ENCODE measurements at places on chromosomes 5 and 9.

- DNase-seq, result no peak
Observed at GRCh38 chr5:154465169-154465568, 12.9 kb downstream of the HAND1 start.

- no peak for DNase-seq
Observed at GRCh38 chr9:113574441-113575262, 111.1 kb downstream of the RGS3 start.

DNA sequence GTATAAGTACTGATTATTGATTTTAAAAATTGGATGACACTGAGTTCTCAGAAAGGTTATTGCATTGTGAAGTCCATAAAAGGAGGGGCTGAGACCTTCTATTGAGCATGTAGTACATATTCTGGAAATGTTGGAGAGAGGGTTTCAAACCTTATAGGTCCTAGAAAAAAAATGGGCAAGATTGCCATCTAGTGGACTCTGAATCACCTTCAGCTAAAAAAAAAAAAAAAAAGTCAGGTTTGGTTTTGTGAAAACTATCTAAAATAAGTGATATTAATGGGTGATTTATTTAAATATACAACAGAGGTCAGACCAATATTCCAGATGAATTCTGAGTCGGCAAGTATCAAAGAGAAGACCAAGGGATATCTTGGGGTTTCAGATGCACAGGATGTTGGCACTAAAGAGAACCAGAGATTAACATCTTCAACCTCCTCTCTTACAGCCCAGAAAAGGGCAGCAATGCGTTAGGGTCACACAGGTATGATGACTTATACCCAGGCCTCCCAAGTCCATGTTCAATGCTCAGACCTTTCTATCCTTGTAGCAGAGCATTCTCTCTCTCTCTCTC is 109.8 kb upstream of the NMUR2 start:
- DNase-seq, result peak; percentile 11

DNA sequence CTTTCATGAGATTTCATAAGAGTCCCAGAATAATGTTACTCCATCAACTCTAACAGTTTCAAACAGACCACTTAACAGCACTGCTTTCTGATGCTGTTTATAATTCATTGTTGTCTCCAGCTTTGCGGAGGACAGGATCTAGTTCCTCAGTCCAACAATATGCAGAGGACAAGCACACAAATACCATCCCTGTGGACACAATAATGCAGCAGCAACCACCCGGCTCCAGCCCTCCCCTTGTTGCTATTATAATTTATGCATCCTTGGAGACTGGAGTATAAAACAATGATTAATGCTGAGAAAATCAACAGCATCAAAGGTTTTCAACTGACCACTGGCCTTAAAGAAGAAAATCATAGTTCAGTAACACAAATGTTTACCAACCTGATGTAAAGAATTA is 108.3 kb downstream of the DENND1A start:
- DNase-seq, result no peak

GRCh38 chr5:172171118-172171517 is 16.9 kb downstream of the STK10 start:
- no peak for DNase-seq

- DNase-seq, result no peak
Observed at GRCh38 chr9:106479679-106480078, 383.3 kb upstream of the ZNF462 start.

GRCh38 chr5:122713041-122713440 is 61.8 kb upstream of the SNX2 start:
- DNase-seq, result no peak

DNA sequence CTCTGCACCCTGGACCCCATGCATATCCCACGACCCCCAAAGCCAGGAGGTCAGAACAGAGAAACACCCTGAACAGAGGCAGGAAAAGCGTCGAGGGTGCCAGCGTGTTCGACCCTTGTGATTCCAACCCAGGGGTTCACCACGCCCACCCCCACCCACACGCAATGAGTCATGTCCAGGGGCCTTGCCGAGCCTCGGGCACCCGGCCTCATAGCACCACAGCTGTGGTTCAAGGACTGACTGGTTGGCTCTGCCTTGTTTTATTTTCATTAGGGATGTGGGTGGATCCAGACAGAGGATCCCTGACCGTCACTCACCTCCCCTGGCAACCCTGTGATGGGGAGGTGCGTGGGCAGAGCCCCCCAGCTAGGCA is 9.5 kb upstream of the QSOX2 start:
- no peak for DNase-seq

DNA sequence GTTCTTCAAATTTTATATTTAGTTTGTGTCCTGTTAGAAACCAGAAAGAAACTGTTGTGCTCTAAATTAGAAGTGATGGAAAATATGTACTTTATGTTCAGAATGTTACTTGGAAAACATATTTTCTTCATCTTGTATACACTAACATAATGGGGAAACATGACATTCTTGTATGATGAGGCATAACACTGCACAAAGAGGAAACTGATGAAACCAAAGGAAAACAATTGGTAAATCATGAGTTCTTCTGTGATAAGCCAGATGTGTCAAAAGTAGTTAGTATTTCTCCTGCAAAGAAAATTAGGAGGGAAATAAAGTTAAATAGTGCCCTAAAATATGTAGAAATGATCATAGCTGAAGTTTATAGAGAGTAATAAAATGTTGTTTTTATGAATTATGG is 111.1 kb upstream of the FBN2 start:
- no peak for DNase-seq

DNA sequence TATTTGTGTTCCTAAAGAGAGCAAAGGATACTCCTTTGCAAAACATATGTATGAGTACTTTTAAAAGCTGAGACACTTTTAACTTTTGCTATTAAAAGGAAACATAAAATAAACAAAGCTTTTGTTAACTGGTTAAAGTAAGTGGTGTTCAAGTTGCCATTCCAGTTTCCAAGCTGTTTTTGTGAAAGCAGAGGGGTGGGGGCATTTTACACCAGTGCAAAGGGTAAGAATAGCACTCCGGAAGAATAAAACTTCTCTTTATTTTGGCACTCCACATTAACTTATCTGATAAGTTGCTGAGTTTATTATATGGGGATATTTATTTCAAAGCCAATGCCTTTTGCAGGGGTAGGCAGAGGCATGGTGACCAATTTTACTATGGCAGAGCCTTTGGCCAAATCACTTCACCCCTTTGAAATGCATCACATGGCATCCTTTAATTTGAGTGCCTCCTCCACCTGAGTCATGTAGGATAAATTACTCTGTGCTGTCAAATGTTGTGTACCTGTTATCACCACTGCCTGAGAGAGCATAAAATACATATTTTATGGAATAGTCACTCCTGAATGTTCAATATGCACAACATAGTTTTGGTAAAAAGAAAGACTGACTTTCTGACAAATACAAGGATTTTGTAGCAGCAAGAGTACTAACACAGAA is 62.9 kb downstream of the MLLT3 start:
- no peak for DNase-seq

- DNase-seq, result no peak
Observed at GRCh38 chr9:130244548-130245165, 20.9 kb upstream of the HMCN2 start.

- DNase-seq, result no peak
Observed at GRCh38 chr9:110545705-110546104, 33.8 kb downstream of the SVEP1 start.

- no peak for DNase-seq
Observed at GRCh38 chr5:170569101-170569500, 65.3 kb downstream of the KCNIP1 start.

- DNase-seq, result no peak
Observed at GRCh38 chr9:36902861-36903524, 131.1 kb downstream of the PAX5 start.

DNA sequence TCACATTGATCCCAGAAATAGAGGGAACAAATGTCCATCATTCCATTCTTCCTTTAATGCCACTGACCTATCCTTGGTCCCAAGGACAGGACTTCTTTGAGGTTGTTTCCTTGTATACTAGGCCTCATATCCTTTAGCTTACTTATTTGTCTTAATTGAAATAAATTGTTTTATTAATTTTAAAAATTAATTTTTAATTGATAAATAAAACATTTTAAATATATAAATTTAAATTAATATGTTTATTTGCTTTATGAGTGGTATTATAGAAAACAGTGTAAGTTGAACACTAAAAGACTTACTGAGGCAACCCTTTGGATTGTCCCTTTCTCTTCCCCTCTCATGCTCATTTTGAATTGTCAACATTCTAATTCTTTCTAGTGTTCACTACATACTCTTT is 556.9 kb upstream of the NUDT12 start:
- DNase-seq, result no peak

DNA sequence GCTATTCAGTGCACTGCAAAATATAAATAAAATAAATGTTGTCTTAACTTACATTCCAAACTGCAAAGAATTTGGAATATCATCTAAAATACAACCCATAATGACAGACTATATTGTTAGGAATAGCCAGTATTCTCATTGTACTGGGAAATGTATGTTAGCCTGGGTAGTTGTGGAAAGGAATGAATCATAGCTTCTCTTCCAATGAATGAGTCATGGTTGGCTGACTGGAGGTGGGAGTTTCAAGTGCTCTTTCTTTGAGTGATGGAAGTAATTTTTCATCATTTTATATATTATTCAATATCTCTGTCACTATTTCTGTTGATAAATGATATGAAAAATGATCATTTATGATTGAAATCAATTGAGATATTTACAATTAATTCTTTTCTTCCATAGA is 158.6 kb upstream of the ARRDC3 start:
- no peak for DNase-seq

DNA sequence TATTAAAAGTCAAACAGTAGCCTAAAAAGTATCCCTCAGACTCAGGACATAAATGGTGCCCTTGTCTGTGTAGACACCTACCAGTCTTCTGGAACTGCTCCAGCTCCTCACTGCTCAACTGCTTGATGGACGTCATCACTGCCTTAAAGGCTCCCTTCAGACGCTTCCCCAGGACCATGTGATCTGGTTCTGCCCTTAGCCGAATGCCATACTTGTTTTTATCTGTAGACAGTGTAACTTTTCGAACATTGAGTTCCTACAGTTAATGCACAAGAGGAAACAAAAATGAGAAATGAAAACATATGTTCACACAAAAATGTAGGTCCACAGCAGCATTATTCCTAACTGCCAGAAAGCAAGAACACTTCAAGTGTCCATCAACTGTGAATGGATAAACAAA is 46.2 kb downstream of the IARS1 start:
- no peak for DNase-seq

- peak; percentile 48 for DNase-seq
Observed at GRCh38 chr5:44809215-44809955, 638 bp downstream of the MRPS30 start.

GRCh38 chr5:110623874-110624273 is 102.6 kb downstream of the TMEM232 start:
- no peak for DNase-seq

DNA sequence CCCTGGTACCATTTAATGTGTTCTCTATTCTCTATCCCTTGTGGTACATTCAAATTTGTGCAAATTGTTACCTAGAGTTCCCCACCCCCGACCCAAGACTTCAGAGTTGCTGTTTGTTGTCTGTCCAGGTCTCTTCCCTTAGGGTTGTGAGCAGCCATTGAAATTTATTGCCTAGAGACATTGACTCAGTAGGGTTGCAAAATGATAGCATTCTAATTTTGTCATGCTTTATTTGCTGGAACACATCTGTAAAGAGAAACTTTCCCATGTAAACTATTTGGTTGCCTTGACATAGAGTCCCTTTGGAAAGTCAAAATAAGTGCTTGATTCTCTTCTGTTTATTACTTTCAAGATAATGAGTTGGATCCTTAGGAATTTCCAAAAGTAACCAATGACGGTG is 91.7 kb upstream of the KLF9 start:
- no peak for DNase-seq

DNA sequence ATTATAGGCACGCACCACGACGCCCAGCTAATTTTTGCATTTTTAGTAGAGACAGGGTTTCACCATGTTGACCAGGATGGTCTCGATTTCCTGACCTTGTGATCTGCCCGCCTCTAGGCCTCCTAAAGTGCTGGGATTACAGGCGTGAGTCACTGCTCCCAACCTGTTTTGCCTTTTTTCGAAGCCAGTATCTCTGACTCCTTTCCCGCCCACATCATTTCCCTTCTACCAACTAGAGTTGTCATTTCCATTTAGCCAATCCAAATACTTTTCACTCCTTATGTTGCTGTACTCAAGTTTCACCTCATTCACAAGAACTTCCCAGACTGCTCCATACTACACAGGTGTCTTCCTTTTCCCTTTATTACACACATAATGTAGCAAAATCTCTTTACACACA is 502.6 kb upstream of the CDH6 start:
- no peak for DNase-seq

DNA sequence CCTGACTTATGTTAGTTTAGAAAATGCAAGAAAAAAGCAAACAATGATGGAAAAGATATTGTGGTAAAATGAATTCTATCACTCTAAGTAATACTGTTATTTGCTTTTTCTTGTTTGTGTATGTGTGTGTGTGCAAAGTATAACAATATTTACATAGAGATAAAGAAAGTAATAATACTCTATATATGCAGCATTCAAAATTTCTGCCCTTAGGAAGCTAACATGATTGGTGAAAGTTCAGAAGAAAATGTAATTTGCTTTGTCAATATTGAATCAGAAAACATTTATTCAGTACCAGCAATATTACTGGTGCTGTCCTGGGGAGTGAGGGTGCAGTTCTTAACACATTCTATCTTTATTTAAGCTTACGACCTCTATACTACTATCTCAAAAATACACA is 12.9 kb upstream of the PRDM9 start:
- DNase-seq, result peak; percentile 3

DNA sequence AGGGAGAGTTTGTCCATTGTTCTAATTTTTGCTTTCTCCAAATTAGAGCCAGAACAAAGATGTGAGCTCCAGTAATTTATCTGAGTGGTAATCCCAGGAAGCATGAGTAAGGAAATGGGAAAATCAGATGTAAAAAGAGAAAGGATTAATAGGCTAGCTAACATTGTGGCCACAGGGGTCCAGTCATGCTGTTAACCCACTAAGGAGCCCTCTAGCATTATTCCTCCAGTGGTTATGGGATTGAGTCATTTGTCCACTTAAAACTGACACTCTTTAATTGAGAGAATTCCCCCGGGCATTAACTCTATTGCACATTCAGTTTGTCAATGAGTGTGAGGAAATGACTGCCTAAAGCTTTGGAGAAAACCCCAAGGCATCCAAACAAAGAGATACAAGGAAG is 700.3 kb upstream of the TYRP1 start:
- DNase-seq, result no peak

GRCh38 chr5:78779771-78780616 is 131.4 kb upstream of the LHFPL2 start:
- no peak for DNase-seq

GRCh38 chr9:128771094-128771721 is 519 bp downstream of the ZER1 start:
- DNase-seq, result no peak

GRCh38 chr9:2274762-2275161 is 259.6 kb downstream of the SMARCA2 start:
- DNase-seq, result no peak

DNA sequence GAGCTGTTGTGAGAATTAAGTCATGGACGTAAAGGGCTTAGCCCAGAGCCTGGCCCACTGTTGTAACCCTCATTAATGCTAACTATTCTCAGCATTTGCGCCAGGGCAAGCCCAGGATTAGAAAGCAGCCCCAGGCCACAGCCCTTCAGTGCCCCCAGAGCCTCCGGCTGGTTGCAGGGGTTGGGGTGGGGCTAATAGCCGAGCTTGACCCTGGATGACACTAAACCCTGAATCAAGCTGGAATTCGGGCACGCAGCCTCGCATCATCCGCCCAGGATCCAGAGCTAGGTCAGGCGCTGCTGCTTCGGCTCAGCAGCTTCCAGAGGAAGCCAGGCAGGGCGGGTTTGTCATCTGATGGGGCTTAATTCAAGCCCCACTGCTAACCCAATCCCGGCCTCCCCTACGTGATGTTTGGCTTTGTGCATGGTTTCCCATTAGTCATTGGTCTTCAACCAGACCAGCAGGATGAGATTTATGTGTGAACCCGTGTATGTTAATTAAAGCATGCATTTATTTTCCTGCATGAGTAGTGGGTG is 1.2 kb upstream of the MEGF9 start:
- no peak for DNase-seq

All from NCI-H1930 (cell line).